ENCODE measurements at places on chromosomes 5 and 9.

- no peak for DNase-seq
Measured at GRCh38 chr5:175116466-175117048, 327.4 kb downstream of the DRD1 start.

DNA sequence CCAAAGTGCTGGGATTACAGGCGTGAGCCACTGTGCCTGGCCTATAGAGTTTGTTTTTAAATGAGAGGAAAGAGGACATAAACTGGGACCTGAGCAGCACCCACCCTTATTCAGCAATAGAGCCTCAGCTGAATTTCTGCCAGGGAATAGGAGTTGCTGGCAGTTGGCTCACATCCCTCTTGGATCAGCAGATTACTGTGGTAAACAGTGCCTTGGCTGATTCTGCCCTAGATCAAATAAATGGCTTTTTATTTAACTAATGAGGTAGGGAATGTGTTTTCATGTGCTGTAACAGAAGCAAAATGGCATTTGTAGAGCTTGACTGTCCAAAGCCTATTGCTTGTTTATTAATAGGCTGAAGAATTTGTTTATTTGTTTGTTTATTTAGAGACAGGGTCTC is 2.1 kb downstream of the ARHGEF37 start:
- DNase-seq, result no peak

DNA sequence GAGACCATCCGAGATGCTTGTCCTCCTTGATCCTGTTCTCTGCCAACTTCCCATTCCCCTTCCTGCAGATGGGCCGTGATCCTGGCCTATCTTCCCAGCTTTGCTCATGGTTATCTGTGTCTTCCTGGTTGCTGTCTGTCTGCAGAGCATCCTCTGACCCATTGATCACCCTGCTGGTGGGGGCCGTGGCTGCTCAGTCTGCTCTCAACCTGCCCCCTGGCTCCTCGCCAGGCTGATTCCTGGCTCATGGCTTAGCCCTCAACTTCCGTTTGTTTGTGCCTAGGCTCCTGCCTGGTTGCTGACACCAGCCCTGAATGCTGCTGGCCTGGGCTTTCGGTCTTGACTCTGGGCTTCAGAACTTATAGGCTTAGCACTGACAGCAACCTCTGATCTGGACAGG is 67.1 kb upstream of the SMIM15 start:
- no peak for DNase-seq

DNA sequence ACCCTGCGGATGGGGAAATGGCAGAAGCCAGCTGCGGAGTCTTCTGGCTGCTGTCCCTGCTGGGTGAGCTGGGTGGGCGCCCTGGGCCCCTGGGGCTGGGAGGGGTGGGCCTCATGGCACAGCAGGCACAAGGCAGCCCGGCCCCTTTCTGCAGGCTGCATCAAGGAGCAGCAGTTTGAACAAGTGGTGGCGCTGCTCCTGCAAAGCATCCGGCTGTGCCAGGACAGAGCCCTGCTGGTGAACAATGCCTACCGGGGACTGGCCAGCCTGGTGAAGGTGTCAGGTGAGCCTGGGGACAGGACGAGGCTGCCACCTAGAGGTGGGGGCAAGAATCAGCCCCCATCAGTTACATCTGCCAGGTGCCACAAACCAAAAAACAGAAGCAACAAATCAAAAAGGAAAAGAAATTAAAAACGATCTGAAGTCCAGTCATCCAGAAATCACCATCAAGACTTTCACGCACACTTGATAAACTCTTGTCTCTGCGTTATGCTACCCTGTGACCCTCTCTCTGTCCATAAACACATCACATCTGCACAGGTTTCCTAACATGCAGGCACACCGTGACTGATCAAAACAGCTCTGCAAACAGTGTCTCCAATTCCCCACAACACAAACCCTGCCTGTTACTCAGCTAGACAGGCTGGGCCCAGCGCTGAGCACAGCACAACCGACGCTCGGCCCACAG is 13.9 kb downstream of the REXO4 start:
- peak; percentile 64 for DNase-seq

DNA sequence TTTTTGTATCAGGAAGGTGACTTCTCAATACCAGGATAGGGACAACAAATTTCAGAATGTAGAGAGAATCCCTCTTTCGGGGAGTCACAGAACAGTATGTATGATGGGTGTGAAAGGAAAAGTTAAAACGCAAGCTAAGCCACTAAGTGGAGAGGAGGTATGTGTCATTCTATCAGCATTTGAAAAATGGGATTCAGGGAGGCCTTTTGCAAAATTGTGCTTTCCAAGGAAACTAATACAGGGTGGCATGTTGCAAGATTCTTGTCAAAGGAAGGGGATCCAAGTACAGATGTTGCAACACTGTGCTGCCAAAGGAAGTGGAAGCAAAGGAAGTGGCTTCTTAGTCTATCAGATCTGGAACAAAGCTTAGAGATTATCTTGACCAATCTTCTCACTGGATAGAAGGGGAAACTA is 12.6 kb upstream of the TNIP1 start:
- DNase-seq, result no peak

- DNase-seq, result no peak
Measured at GRCh38 chr9:107008011-107008410, 145.0 kb downstream of the ZNF462 start.

DNA sequence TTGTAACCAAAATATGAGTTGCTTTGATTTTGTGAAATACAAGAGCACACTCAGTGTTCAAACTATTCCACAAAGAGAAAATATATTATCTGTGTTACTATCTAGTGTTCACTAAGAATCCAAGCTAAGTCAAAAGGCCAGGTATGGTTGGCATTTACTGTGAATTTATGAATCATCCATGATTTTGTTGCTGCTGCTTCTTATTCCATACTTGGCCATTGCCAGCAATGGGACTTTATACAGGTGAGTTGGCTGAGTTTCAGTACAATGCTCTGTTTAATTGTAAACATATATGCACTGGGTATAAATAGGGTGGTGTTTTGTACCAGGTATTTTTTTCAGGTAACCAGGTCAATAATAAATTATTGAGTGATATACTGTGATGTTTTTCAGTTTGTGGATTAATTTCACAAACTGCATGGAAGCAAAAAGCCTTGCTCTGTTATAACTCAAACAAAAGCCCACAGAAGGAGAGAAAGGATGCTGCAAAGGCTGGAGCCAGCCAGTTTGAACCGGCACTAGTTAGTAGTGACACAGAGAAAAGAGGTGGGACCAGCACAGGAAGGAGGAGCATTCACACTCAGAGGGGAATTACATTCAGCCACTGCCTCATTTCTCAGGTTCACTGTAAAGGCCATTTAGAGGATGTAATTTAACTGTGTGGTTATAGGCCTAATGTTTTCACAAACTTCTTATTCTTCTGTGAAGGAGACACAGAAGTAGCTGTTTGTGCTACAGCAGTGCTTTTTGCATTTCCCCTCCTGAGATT is 381.8 kb downstream of the ADGRV1 start:
- peak; percentile 36 for DNase-seq

GRCh38 chr9:115671236-115671962 is 482.2 kb upstream of the PAPPA start:
- DNase-seq, result no peak

- DNase-seq, result peak; percentile 43
Measured at GRCh38 chr5:157387683-157388093, 72.3 kb upstream of the NIPAL4 start.

DNA sequence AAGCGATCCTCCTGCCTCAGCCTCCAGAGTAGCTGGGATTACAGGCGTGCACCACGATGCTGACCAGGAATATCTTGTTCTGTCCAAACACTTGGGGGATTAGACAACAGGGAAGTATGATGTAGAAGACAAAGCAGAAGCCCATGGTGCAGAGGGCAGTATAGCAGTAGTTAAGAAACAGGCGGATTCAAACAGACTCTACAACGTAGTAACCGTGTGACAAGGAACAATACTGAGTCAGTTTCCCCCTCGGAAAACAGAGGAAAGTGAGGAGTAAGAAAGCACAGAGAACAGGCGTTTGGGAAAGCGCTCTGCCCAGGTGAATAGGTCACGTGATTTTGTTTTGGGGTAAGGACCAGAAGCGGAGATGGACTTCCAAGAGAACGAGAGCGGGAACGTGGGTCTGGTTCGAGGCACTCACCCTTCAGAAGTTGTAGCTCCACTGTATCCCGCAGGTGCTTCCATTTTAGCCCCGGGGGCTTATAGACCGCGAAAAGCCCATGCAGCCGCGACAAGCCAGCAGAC is 306 bp downstream of the TRUB2 start:
- DNase-seq, result no peak

DNA sequence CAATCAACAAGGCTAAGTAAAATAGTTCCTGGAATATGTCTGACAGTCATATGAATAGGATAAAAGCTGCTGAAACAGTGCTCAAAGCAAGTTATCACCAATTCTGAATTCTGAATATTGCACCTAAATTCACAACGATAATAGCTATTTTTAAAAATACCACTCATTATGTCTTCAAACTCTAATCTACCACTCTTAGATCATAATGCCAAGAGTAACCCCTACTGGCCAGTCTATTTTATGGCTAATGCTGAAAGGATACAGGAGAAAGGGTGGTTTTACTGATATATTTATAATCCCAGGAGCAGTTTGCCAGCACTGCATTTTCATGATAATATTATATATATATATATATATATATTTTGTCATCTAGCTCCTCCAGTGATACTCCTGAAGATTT is 232.8 kb downstream of the PDE4D start:
- DNase-seq, result no peak

GRCh38 chr5:113181409-113181808 is 204.8 kb downstream of the DCP2 start:
- DNase-seq, result no peak

- no peak for DNase-seq
Measured at GRCh38 chr5:154761046-154761736, 6.0 kb downstream of the LARP1 start.

DNA sequence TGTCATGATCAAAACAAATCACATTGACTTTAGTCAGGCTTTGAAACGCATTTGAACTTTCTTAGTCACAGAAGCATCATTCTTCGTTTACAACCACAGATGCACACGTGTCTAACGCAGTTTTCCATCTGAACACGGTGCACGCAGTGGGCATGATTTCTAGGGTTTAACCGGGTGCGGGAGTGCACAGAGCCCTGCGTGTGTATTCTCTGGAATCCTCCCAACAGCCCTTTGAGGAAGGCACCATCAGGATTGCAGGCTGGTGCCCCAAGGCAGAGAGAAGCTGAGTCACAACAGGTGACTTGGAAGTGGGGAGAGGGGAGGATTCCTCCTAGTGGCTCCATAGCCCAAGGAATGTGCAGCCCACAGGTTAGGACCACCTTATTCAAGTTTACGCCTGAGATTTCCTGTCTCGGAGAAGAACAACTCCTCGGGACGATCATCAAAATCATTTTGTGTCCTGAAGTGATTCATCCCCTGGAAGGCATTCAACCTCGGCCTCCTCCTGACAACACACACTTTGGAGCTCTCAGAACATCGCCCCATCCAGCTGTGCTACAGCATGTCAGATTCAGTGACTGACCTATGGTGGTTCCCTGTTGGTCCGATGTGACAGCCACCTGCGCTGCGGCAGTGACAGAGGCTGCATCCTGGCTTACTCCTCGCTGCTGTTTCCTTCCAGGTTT is 13.1 kb downstream of the ROPN1L start:
- no peak for DNase-seq

DNA sequence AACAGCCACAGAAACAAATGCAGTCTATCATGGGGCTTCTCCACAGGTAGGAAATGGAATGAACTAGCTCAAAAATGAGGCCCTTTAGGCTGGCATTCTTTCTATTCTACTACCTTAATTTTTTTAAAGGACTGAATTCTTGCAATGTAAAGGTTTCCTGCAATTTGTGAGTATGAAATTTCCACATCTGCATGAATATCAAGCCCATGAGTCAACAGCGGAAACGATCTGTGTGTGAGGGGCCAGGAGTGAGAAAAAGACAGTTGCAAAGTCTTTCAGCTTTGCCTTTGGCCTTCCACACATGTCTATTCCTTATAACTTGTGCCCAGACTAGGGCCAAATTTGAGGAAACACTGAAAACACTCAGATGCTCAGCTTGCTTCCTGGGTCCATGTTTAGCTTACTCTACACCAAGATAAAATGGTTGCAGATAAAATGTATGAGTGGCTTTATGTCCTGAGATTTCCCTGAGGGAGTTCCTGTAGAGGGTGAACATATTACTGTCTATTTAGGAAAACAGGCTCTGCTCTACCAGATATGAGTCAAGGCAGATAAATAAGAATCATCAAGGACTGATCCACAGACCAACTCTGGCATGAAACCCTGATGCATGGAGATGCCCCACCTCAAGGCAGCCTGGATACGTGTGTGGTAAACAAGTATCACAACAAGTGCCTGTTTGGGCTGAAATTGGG is 46.5 kb downstream of the RETREG1 start:
- DNase-seq, result no peak

GRCh38 chr5:144060598-144060997 is 109.9 kb downstream of the YIPF5 start:
- DNase-seq, result no peak

GRCh38 chr9:17361378-17361777 is 217.5 kb upstream of the SH3GL2 start:
- DNase-seq, result no peak

DNA sequence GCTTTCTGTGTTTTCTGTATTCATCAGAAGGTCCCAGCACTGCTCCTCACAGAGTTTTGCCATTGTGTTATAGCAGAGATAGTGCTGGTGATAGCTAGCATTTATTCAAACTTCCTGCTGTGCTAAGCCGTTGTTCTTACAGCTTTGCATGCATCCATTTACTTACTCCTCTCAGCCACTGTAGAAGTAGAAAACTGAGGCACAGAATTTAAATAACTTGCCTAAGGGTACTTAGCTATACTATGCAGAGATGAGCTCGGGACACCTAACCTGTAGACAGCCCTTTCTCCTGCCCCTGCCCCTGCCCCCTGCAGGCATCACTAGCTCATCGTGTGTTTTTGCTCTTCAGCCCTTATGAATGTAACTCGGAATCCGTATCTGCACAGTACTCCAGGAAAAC is 227.6 kb downstream of the SAXO1 start:
- no peak for DNase-seq

DNA sequence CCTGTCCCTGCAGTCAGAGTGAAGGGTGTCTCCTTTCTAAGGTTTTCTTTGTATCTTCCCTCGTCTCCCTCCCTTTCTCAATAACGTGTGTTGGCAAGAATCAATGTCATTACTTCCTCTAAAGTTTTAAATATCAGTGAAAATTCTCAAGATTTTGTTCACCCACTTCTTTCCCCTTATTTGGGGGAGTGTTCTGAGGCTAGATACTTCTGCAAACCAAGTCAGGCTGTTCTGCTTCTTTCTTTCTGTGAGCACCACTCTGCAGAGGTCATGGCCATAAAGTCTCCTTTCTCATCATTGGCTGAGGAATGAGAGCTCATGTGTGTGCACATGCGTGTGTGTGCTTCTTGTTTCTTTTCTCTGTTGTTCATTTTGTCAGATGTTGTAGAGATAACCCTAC is 26.6 kb upstream of the SPATA31C2 start:
- no peak for DNase-seq

GRCh38 chr5:17734011-17734410 is 99.8 kb downstream of the TAF11L14 start:
- no peak for DNase-seq

DNA sequence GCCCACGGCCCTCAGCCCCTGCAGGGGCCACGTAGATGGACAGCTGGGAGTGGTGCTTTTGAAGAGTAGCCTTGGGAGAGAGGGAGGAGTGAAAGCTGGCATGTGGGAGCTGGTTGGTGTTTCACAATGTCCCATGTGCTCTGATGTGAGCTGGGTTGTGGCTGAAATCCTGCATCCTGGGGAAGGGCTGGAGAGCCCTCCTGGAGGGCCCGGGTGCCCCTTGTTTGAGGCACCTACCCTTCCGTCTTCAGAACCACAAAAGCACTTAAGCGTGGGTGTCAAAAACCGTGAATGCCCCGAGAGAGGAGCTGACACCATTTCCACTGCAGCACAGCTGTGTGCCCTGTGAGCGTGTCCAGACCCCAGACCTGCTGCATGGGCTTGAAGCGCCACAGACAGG is 199.1 kb upstream of the ZNF618 start:
- no peak for DNase-seq

- DNase-seq, result no peak
Measured at GRCh38 chr5:162289489-162289888, 221.9 kb downstream of the GABRG2 start.
